ENCODE measurements at places on chromosomes 3 and 15.

- DNase-seq: peak; percentile 23
Observed at GRCh38 chr3:161273589-161274218, 52.6 kb downstream of the NMD3 start.

DNA sequence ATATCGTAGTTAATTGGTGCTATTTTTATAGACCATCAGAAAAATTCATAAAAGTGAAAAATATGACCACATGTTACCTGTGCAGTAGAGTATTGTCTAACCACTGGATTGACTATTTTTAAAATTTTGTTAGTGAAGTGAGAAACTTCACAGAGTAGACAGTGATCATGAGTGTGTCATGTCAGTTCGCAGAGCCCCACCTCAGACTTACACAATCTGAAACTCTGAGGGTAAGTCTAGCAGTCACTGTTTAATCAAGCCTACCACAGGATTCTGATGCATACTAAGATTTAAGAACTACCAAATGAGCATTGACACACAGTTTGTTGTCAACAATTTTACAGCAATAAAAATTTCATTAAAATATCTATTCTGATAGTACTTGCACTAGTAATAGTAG lies 552.9 kb upstream of the SUCLG2 start:
- no peak for DNase-seq

DNA sequence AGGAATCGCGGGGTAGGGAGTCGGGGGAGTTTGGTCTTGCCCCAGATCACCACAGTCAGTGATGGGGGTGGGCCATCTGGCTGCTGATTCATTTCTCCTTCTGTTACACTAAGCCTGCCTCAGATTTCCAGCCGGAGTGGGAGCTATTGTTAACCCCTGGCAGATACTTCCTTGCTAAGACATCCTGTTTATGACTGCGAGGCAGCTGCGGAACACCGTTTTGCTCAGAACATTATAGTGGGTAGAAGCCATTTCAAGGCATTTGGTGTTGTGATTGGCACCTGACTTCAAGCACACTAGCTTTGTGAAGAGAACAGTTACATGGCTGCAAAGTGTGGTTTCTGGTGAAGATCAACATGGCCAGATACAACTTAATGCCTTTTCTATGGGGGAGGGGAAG lies 73.8 kb downstream of the FLNB start:
- DNase-seq: no peak

DNA sequence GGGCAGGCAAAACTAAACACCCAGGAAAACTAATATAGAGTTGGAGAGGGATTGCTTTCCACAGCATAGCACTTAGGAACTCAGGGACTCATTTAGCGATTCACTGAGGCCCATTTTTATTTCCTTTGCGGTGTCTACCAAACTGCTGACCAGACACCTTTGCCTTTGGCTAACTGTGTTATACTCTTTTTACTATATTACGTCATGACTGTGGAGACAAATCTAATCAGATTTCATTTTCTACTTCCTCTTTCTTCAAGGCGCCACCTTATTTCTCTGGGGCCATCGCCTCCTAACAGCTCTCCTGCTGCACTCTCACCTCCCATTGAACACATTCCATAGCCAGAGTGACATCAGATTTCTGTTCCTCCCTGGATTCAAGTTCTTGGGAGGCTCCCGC lies 215.7 kb upstream of the WNT5A start:
- no peak for DNase-seq

- DNase-seq: no peak
Observed at GRCh38 chr3:155372281-155372680, 78.8 kb upstream of the STRIT1 start.

DNA sequence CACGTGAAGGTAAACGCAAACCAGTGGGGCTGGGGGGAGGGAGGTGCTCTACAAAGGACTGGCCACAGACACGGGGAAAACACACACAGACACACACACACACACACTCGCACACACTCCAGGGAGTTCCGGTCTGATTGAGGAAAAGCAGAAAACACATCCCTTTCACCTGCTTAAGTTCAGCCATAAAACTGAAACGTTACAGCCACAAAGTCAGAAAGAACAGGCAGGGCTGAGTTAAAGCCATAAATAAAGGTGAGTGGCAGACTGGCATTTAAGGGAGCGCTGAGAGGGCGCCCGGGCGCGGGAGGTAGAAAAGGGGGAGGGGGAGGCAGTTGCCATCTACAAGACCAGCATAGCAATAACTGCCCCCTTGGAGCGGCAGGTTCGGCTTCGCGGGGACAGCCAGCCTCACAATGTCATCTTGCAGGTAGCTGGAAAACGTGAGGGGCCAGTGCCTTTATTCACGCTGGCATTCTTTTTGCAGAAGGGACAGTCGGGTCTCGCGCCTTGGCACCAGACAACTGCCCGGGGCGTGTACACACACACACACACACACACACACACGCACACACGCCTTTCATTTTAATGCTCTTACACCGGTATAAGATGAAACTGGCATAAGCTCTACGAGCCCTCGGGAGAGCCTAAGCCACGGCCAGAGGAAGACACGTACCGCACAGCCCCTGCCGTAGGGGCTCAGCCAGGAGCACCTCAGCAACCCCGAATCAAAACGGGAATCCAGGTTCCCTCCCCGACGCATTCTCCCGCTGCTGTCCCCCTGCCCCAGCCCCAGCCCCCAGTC lies 866 bp downstream of the TNIK start:
- no peak for DNase-seq

- DNase-seq: no peak
Observed at GRCh38 chr3:107650788-107651187, 128.0 kb downstream of the BBX start.

DNA sequence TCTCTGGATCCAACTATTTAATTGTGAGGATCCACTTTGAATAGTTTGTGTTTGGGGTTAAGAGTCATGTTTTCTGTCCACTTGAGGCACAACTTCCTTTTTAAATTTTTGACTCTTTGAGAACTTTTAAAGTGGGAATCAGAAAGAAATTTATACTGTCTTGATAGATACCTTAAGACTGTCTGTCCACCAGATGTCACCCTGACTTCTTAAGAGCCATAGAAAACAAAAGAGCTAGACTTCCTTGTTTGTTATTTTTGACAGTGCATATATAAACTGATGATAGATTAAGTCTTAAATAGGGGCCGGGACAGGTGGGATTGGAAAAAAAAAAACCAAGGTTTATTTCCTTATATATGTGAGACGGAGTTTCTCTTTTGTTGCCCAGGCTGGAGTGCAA lies 52.1 kb upstream of the WDR72 start:
- DNase-seq: no peak

DNA sequence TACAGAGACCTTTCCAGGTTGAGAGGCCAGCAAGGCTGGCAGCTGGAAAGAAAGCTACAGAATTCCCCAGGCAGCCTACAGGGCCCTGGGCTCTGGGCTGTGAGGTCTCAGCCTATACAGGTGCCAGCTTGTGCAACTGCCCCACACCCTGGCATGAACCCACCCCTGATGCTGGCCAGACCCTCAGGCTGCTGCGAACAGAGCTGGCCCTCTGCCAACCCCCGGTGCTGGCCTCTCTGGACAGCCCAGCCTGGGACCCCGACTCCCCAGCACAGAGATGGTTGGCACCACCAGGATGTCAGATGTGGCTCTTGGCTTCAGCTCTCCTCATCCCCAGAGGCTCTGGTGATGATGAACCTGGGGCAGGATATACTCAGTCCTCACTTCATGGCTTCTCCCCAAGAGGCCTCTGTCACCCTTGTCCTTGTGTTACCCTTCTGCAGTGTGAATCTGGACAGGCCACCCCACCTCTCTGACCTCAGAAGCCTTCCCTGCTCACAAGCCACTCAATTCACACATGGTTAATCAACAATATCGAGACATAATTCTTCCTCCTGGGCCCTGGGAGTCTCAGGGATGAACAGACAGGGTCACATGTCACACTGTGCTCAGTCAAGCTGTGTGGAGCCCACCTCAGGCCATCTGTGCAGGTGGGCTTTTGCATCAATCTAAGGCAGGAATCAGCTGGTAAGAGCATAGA lies 11.0 kb upstream of the BFSP2 start:
- no peak for DNase-seq

- DNase-seq: no peak
Observed at GRCh38 chr15:94107652-94108051, 123.7 kb upstream of the MCTP2 start.

GRCh38 chr3:126753191-126754160 lies 49.4 kb downstream of the CHCHD6 start:
- no peak for DNase-seq

DNA sequence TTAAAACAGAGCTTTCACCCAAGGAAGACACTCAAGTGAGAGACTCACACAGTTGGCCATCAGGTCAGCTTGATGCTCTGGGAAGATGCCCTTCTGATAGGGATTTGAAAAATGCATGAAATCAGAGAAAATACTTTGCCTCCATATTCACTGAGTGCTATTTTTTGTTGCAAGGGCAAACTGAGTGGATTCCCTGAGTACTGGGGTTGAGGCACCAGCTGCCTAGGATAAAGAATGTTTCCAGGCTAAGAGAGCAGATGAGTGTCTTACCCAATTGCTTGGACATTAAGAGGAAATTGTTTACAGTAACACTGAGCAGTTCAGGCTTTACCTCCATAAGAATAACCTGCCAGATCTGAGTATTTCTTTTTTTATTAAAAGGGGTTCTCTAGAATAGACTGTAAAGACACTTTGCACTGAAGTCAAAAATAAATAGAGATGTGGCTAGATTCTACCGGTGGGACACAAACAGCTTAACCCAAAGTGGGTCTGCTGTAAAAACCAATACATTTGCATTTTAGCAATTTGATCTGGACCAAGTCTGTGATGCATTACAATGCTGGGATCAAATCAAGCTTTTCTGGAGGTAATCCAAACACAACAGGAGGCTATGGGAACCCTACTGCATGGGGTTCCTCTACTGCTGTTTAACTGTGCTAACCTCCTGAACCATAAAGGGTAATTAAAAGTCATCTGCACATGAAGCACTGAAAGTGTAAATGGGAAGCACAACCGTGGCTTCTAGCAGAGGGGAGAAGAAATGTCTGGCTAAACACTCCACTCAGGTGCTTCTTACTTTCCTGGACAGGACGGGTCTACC lies 238.8 kb upstream of the WNT5A start:
- DNase-seq: no peak

- DNase-seq: no peak
Observed at GRCh38 chr3:13013151-13013561, 60.1 kb downstream of the IQSEC1 start.

DNA sequence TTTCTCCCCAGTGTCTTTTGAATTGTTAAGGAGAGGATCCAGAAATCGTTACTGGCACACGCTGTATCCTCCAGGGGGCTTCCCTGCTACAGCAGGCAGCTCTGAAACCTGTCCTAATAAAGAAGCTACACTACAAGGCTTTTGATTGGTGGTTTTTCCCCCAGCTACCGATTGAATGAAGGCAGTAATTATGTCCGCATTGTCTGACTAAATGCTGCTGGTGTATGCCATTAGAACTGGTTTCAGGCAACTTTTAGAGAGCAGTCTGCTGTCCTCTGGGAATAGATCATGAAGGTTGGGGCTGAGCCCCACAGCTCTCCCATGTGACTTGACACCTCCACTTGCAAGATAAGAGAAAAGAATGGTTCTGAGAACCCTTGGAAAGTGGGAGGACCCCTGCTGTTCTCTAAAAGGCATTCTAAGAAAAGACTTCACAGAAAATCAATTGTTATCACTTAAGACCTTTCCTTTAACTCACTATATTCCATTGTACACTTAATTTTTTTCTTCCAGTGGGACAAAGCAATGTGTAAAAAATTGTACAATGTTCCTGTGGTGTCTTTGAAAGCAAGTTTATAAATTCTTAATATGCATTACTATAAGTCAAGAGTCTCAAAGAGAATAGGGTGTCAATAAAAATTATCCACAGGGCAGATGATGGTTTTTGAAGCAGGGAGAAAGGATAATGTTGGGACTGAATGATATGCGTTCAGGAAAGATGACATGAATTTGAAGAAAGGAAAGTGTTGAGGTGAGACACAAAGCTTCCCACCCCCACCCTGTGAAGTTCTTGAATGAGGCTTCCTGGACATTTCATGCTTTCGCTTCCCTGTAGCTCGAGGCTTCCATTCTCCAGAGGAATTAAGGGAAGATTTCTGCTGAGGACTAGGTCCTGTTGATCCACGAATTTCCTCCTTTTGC lies 53.0 kb upstream of the DAZL start:
- DNase-seq: no peak

GRCh38 chr3:130517602-130518001 lies 625 bp downstream of the COL6A6 start:
- no peak for DNase-seq

GRCh38 chr3:160134454-160134853 lies 90.8 kb upstream of the C3orf80 start:
- DNase-seq: no peak

DNA sequence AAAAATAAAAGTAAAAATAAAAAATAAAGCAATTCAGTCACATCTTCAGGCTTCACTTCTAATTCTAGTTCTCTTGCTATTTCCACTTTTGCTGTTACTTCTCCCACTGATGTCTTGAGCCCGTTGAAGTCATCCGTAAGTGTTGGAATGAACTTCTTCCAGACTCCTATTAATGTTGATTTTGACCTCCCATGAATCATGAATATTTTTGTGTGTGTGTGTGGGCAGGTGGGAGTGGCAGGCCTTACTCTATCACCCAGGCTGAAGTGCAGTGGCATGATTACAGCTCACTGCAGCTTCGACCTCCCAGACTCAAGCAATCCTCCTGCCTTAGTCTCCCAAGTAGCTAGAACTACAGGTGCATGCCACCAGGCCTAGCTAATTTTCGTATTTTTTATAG lies 10.7 kb downstream of the USP4 start:
- no peak for DNase-seq

GRCh38 chr3:113601240-113601639 lies 68.9 kb downstream of the SIDT1 start:
- no peak for DNase-seq

DNA sequence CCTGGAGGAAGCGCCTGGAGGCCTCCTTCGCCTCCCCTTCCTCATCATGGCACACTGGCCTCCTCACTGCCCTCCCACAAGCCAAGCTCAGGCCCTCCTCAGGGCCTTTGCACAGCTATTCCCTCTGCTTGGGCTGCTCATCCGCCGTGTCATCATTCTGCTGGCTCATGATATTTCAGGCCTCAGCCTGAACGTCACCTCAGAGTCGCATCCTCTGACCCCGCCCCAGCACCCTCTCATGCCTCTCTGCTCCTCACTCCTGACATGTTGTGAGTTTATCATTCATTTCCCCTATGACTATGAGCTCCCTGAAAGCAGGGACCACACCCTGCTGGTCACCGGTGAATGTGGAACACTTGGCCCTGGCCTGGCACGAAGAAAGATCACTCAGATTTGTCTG lies 20.7 kb upstream of the POC1A start:
- no peak for DNase-seq
